ENCODE measurements at places on chromosomes 1 and 21.

- no peak for DNase-seq
These were observed 24.0 kb upstream of the CDC7 start for GRCh38 chr1:91476533-91477217.

- DNase-seq: no peak
These were observed 32.1 kb upstream of the ACTRT2 start for GRCh38 chr1:2989185-2989584.

- no peak for DNase-seq
These were observed 33.8 kb upstream of the RCAN3 start for GRCh38 chr1:24468685-24469316.

- DNase-seq: no peak
These were observed 30.3 kb upstream of the POGK start for GRCh38 chr1:166808952-166809351.

DNA sequence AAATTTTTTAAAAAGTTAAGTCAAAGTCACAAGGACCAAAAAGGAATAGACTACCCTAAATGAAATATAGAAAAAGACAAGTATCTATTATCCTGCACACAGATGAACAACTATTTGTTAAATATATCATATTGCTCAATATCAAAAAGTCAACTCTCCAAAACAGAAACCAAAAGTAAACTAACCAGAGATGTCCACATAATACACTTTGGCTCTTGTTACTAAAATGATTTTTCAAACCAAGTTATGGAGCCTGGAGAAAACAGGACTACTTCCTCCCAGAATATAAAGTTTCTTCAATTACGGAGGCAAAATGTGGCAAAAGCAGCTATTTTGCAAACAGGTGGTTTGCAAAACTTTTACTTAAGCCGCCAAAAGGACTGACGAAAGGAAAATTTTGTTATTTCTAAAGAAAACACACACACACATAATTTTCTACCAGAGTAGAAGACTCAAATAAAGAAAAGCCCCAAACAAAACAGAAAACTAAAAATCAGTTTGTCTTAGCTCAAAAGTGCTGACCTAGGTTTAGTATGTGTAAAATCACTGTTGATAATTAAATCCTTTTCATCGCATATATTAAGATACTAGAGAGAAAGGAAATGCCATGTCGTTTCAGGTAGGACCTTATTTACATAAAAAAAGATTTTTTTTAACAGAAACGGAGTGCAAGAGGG is 1.1 kb downstream of the DPYD start:
- no peak for DNase-seq
